ENCODE measurements at places on chromosomes 5 and 9. TPM values are rescaled to one million over a fixed set of nuclear protein-coding genes. Genes with fewer than 3 reads are reported as not detected.

DNA sequence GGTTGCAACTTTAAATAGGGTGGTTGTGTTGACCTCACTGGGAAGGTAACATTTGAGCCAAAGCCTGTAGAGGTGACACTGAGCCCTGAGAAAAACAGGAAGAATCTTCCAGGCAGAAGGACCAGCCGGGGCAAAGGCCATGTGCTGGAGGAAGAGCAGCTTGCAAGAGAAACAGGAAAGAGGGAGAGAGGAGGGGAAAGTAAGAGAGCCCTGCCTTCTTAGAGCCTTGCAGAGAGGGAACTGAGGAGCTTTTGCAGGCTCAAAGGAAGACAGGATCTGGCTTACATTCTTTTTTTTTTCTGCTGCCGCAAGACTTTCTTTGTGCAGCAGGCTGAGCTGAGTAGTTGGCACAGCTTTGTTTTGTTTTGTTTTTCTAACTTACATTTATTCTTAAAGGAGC is 17.4 kb downstream of the C9orf153 start:
- H3K4me1 ChIP-seq: no peaks in the 10 kb centered on the region
- H3K4me3 ChIP-seq: no peak overlapping the region
- H3K27me3 ChIP-seq: no peaks in the 10 kb centered on the region
- no peak for DNase-seq
- no peaks in the 10 kb centered on the region for H3K36me3 ChIP-seq

- no peaks in the 10 kb centered on the region for H3K4me1 ChIP-seq
- no peak overlapping the region for H3K27ac ChIP-seq
- H3K36me3 ChIP-seq: no peaks in the 10 kb centered on the region
- no peak for DNase-seq
- H3K27me3 ChIP-seq: no peaks in the 10 kb centered on the region
- no peak overlapping the region for H3K4me3 ChIP-seq
Measured at GRCh38 chr5:133338504-133339355, 273.6 kb downstream of the FSTL4 start.

- H3K27ac ChIP-seq: no peak overlapping the region
- H3K4me3 ChIP-seq: no peak overlapping the region
- no peak for DNase-seq
- no peaks in the 10 kb centered on the region for H3K27me3 ChIP-seq
Measured at GRCh38 chr5:135272311-135272805, 126.7 kb downstream of the MACROH2A1 start.

DNA sequence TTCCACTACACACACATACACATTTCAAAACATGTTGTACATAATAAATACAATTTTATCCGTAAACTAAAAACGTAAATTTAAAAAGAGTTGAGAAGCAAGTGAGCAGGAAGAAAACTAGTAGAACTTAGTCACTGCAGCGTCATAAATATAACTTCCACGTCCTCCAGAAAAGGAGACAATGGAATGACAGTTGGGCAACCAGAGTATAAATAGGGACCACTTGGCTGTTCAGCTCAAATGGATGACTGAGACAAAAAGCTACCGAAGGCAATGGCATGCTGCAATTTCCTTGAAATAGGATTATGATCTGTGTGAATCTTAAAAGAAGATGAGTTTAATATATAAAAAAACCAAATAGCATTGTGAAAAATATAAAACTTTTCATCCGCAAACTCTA is 438.5 kb upstream of the RGMB start:
- H3K4me3 ChIP-seq: no peak overlapping the region
- DNase-seq: no peak
- no peaks in the 10 kb centered on the region for H3K4me1 ChIP-seq
- H3K27ac ChIP-seq: no peak overlapping the region
- no peaks in the 10 kb centered on the region for H3K27me3 ChIP-seq
- no peaks in the 10 kb centered on the region for H3K36me3 ChIP-seq

DNA sequence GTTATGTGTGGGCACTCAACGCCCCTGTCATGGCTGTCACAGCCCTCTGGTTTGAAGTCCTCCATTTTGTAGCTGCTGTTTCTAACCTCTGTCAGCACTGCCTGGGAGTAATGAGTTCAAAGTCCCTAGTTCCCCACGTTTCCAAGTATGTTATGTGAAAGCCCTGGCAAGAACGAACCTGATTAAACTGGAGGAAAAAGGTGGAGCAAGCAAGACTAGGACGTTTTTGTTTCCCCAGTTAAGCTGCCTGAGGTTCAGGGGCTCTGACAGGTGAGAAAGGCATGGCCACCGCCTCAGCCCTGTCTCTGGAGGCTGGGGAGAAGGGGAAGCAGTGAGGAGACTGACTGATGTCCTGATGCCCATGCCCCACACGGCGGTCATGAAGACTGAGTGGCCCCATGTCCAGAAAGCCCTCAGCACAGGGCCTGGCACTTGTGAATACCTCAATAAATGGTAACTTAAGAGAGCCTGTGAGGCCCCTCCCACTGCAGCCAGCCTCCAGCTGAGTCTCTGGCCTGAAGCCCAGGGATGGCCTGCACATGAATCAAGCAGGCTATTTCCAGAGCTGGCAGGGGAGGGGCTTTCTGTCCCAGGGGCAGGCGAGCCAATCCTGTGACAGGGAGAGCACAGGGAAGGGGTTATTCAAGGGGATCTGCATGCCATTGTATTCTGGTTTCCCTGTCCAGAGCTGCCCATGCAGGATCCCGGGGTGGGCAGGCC is 61.8 kb downstream of the PFDN1 start:
- H3K27me3 ChIP-seq: no peaks in the 10 kb centered on the region
- H3K4me1 ChIP-seq: peaks cover 54% of the 10 kb centered on the region
- no peak overlapping the region for H3K27ac ChIP-seq

GRCh38 chr5:32126691-32127090 is 47.4 kb downstream of the GOLPH3 start:
- H3K36me3 ChIP-seq: peaks cover 93% of the 10 kb centered on the region
- H3K27me3 ChIP-seq: no peaks in the 10 kb centered on the region
- no peak for DNase-seq
- no peaks in the 10 kb centered on the region for H3K4me1 ChIP-seq
- no peak overlapping the region for H3K4me3 ChIP-seq

GRCh38 chr5:173780235-173781234 is 107.6 kb upstream of the CPEB4 start:
- H3K4me1 ChIP-seq: peaks cover 83% of the 10 kb centered on the region
- no peaks in the 10 kb centered on the region for H3K36me3 ChIP-seq
- peak overlapping the region; percentile 60 for H3K27ac ChIP-seq
- DNase-seq: peak; percentile 72
- H3K27me3 ChIP-seq: no peaks in the 10 kb centered on the region

DNA sequence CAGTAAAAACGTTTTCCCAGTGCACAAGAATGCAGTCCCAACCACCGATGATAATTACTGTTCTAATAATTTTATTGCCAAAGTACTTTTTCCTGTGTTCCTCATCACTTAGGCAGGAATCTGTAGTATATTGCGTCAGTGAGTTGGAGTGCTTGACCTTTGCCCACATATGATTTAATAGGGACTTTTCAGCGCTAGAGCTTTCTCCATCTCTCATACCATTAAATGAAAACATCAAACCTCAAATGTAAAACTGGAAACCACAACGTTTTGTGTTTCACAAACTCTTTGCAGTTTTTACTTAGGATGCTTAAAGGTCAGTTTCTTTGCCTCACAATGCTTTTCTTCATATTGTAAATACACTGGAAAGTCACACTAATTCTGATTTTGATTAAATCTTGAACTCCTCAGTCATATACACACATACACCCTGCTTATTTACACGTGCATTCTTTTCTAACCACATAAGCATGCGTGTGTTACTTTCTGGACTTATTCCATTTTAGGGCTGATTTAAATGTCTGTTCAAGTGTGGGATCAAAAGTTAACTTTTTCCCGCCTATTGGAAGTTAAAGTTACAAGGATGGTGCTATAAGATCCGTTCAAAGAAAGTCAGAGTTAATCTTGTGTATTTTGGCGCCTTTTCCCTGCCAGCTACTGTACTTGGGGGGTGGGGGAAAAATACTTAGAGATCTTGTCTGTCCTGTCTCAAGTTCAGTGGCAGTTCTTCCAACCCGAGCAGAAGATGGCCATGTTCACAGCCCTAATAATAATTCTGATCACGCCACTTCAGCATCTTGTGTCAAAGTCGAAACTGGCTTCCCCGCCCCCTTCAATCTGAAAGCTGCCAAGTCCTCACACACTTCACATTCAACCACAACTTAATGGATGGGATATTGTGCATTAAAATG is 6.6 kb upstream of the NFIB start:
- no peak overlapping the region for H3K4me3 ChIP-seq
- no peak for DNase-seq
- peaks cover 17% of the 10 kb centered on the region for H3K4me1 ChIP-seq
- H3K36me3 ChIP-seq: no peaks in the 10 kb centered on the region
- H3K27me3 ChIP-seq: peaks cover 76% of the 10 kb centered on the region

GRCh38 chr9:131609099-131609830 is 63.9 kb downstream of the PRRT1B start:
- H3K4me1 ChIP-seq: peaks cover under 1% of the 10 kb centered on the region
- H3K4me3 ChIP-seq: no peak overlapping the region
- H3K27ac ChIP-seq: no peak overlapping the region
- H3K36me3 ChIP-seq: peaks cover 100% of the 10 kb centered on the region

DNA sequence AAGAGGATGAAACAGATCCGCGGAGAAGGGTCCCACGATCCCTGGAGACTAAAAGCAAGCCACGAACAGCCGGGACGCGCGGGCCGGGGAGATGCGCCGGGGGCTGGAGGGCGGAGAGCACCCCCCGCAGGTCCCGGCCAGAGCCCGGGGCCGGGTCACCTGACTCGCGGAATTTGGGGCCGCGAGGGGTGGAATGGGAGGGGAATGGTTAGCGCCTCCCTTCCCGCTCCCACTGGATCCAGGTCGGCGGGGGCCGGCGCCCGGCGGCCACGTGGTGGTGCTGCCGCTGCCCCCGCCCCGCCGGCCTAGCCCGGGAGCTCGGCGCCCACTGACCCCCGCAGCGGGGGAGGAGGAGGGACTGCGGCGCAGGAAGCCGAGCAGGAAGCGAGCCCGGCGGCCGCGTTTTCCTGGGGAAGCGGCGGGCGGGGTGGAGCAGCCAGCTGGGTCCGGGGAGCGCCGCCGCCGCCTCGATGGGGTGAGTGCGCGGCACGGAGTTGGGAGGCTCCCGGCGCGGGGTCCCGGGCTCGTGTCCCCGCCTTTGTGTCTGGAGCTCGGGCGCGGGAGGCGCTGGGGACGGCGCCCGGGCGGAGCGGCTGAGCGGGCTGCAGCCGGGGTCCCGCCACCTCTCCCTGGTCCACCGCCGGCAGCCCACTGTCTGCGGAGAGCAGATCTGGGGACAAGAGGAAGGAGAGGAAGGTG is at the start of gene RAI14:
RAI14 (plus strand) TSS at position 328 of the 699 bp plus-strand sequence. CDS start 30,592 bp downstream, outside the sequence.
- peaks cover 19% of the 10 kb centered on the region for H3K4me1 ChIP-seq
- H3K36me3 ChIP-seq: no peaks in the 10 kb centered on the region
- DNase-seq: no peak
- H3K27me3 ChIP-seq: peaks cover 56% of the 10 kb centered on the region

DNA sequence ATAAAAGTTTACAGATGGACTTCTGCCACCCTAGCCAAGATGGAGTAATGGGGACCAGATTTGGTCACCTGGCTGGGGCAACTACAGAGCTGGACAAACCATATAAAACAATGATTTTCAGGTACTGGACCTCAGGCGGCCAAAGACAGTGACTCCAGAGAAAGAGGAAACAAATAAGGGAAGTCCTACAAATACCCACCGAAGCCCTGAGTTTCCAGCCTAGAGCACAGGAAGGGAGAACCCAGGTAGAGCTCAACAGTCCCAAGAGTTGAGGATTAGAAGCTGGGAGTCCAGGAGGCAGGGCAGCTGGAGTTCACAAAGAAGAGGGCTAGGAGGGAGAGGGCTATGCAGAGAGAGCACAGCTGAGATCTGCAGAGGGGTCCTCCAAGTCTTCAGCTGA is 106.7 kb upstream of the NR5A1 start:
- H3K27me3 ChIP-seq: no peaks in the 10 kb centered on the region
- no peaks in the 10 kb centered on the region for H3K36me3 ChIP-seq
- peak; percentile 13 for DNase-seq
- H3K27ac ChIP-seq: no peak overlapping the region

- no peaks in the 10 kb centered on the region for H3K36me3 ChIP-seq
- H3K27me3 ChIP-seq: no peaks in the 10 kb centered on the region
- H3K4me1 ChIP-seq: no peaks in the 10 kb centered on the region
- no peak for DNase-seq
- no peak overlapping the region for H3K27ac ChIP-seq
- H3K4me3 ChIP-seq: no peak overlapping the region
Measured at GRCh38 chr5:84622461-84622860, 237.8 kb upstream of the EDIL3 start.

DNA sequence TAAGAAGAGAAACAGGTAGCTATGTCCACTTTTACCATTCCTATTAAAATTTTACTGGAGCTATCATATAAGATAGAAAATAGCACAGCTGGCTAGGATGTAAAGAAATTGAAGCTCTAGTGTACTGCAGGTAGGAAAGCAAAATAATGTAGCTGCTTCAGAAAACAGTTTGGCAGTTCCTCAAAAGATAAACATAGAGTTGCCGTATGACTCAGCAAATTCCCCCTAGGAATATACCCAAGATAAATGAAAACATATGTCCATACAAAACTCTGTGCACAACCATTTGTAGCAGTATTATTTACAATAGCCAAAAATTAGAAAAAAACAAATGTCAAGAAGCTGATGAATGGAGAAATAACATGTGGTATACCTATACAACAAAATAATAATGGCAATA is 64.6 kb upstream of the SHISAL2B start:
- H3K27me3 ChIP-seq: no peaks in the 10 kb centered on the region
- DNase-seq: no peak
- no peaks in the 10 kb centered on the region for H3K4me1 ChIP-seq
- no peak overlapping the region for H3K4me3 ChIP-seq
- no peak overlapping the region for H3K27ac ChIP-seq

DNA sequence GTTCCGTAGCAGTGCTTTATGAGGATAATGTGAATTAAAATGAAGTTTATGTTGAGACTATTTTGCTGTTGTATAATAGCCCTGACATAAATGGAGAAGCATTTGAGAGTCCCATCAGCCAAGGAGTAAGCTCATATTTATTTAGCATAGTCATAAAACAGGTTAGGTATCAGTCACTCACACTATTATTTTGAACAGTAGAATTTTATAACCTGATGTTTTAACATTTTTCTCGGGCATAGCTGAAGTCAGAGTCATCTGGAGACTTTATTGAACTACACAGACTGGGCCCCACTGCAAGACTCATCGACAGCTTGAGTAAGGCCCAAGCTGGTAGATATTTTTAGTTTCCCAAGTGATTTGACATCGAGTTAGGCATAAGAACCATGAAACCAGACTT is 620.3 kb upstream of the WWC1 start:
- no peak overlapping the region for H3K4me3 ChIP-seq
- DNase-seq: no peak
- H3K36me3 ChIP-seq: no peaks in the 10 kb centered on the region
- H3K27me3 ChIP-seq: no peaks in the 10 kb centered on the region
- H3K27ac ChIP-seq: no peak overlapping the region

- no peak for DNase-seq
- H3K4me1 ChIP-seq: no peaks in the 10 kb centered on the region
- H3K27ac ChIP-seq: no peak overlapping the region
- peaks cover 86% of the 10 kb centered on the region for H3K36me3 ChIP-seq
- no peaks in the 10 kb centered on the region for H3K27me3 ChIP-seq
- H3K4me3 ChIP-seq: no peak overlapping the region
Measured at GRCh38 chr5:66179297-66180051, 35.4 kb downstream of the SREK1 start.

GRCh38 chr5:55852503-55852902 is 1.3 kb downstream of the IL31RA start:
- DNase-seq: no peak
- H3K4me1 ChIP-seq: peaks cover 65% of the 10 kb centered on the region
- no peak overlapping the region for H3K4me3 ChIP-seq
- H3K27me3 ChIP-seq: no peaks in the 10 kb centered on the region
- H3K27ac ChIP-seq: no peak overlapping the region

Gene LIFR
- not detected for polyA plus RNA-seq

Gene PIP5K1B
- polyA plus RNA-seq: 4.1 TPM

Gene KCNMB1
- polyA plus RNA-seq: 20.8 TPM

Gene PCDHGB5
- not detected for polyA plus RNA-seq

Gene GOLPH3
- 108 TPM for polyA plus RNA-seq

Gene KDM3B
- 11.7 TPM for polyA plus RNA-seq

Gene ITK
- 0.03 TPM for polyA plus RNA-seq

Data from CD14-positive monocyte (primary cell).